Naive thymus-derived CD8-positive, alpha-beta T cell (primary cell): ENCODE measurements at places on chromosomes 5 and 9.

GRCh38 chr5:167798448-167798847 lies 493.0 kb upstream of the WWC1 start:
- no peak for DNase-seq

DNA sequence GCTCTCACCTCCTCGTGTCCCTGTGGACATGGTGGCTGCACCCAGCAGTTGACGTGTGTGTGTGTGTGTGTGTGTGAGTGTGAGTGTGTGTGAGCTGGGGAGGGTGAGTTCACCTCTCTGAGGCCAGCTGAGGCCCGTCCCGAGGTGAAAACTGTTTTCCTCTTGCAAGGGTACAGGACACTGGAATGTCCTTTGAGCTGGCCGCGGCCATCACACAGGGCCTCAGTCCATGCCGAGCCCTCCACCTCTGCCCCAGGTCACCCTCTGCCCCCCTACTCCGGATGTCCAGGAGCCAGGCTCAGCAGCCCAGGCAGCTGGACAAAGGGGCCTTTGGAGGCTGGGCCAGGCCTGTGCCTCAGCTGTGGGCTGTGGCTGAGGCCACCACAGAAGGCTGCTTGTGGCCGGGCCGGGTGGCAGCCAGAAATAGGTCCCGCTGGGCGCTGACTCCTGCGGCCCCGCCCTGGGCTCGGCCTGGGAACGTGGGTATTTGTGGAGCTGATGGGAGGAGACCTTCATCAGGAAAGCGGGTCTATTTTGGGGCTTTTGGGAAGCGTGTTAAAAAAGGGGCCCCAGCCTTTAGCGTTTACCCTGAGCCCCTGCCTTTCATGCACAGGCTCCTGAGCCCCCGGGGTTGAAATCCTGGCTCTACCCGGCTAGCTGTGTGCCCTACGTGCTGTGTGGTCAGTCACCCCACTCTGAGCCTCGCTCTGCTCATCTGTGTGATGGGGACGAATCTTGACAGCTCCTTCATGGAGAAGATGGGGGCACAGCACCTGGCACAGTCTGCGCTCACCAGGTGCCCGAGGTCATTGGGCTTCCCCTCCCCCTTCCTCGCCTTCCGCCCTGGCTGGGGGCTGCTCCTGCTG lies 75.1 kb upstream of the IER5L start:
- no peak for DNase-seq

DNA sequence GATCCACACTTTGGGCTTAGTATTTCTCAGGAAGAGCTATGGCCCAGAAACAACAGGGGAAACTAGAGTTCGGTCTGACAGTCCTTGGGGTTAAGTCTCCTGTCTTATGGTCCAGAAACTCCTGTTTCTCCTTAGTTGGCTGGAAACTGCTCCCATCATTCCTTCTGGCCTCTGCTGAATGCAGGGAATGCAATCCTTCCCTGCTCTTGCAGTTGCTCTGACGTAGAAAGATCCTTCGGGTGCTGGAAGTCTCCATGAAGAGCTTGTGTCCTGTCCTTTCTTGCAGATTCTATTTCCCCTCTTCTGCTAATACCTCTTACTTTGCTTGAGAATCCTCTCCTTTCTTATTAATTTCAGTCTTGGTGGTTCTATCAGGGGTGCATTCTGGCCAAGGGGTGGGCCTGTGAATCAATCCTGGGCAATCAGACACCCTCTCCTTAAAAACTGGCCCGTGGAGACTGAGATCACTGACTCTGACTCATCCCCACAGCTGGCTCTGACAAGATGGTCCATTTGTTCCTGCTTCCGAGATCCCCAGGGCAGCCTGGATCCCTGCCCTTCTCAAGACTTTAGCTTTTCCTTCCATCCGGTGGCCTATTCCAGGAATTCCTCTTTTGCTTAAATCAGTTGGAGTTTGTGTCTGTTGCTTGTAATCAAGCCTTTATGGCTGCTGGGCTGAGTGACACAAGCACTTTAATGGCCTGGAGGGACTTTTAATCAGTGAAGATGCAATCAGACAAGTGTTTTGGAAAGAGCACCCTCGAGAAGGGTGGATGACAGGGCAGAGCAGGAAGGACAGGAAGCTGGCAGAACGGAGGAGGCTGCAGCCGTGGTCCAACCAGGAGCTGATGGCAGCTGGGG lies 23.7 kb downstream of the PTGS1 start:
- no peak for DNase-seq

DNA sequence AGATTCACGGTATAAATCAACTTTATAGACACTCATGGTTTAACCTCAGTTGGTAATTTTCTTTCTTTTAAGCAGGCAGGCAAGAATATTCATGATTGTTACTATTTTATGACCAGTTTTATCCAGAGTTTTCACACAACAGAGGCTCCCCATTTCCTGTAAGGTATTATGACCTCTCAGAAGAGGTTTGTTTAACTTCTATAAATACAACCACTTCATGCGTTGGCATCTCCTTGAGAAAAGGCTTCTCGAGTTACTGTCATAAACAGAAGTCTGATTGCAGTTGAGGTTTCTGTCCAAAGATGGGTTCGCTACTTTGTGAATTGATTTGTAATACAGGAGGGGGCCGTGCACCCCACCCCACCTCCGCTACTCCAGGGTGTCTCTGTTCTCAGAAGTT lies 55.3 kb downstream of the ENTREP1 start:
- no peak for DNase-seq

- no peak for DNase-seq
Observed at GRCh38 chr9:110320651-110321445, 16.8 kb downstream of the TXNDC8 start.

DNA sequence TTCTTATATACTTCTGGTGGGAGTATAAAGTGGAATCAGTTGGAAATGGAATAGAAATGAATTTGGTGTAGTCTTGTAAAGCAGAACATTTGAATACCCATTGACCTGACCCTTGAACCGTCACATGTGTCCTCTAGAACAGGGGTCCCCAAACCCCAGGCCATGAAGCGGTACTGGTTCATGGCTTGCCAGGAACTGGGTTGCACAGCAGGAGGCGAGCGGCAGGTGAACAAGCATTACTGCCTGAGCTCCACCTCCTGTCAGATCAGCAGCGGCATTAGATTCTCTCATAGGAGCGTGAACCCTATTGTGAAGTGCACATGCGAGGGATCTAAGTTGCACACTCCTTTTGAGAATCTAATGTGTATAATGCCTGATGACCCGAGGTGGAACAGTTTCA lies 80.0 kb downstream of the RANBP17 start:
- no peak for DNase-seq
